Mesothelial cell of epicardium (in vitro differentiated cells): ENCODE measurements at places on chromosomes 7 and 10.

DNA sequence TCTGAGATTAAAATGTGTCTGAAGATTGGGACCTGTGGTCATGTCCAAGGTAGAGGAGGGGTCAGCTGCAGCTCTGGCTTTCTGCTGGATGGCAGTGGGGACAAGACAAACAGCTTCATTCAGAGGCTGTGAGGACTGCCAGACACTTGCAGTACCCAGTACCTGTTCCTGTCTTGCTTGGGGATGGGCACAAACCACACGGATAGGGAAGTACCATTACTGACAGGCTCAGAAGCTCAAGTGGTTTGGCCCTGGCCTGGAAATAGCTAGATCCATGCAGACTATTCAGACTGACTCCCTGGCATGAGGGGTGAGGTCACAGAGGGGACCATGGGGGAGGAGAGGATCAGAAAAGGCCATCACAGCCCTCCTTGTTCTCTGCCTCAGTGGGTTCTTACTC is 56.0 kb upstream of the COMTD1 start:
- no peak for DNase-seq

DNA sequence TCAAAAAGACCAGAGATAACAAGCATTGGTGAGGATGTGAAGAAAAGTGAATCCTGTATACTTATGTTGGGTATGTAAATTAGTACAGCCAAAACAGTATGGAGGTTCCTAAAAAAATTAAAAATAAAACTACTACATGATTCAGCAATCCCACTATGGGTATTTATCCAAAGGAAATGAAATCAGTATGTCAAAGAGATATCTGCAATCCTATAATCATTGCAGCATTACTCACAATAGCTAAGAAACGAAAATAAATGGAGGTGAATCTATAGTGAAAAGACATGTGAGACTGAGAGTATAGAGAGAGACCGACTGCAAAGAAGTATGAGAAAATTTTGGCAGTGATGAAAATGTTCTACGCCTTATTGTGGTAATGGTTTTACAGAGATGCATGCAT is 139.2 kb upstream of the TMEM168 start:
- DNase-seq = no peak

GRCh38 chr7:86149024-86149665 is 494.6 kb upstream of the GRM3 start:
- DNase-seq = no peak

DNA sequence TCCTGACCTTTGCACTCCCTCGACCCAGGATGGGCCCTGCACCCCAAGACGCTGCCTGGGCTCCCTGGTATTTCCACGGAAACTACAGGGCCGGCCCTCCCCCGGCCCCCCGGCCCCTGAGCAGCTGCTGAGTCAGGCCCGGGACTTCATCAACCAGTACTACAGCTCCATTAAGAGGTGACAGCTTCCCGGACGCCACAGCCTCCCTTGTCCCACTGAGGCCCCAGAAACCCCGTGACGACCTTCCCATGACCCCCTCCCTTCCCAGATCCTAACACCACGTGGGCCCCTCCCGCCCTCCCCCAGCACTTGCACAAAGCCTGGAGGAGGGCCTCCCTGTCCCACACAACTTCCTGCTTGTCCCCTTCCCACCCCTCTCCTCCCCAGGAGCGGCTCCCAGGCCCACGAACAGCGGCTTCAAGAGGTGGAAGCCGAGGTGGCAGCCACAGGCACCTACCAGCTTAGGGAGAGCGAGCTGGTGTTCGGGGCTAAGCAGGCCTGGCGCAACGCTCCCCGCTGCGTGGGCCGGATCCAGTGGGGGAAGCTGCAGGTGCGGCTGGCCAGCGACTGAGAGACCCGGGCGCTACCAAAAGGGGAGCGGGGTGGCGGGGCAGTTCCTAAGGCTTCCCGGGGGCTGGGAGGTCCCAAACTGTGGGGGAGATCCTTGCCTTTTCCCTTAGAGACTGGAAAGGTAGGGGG is 5.7 kb downstream of the NOS3 start:
- no peak for DNase-seq

DNA sequence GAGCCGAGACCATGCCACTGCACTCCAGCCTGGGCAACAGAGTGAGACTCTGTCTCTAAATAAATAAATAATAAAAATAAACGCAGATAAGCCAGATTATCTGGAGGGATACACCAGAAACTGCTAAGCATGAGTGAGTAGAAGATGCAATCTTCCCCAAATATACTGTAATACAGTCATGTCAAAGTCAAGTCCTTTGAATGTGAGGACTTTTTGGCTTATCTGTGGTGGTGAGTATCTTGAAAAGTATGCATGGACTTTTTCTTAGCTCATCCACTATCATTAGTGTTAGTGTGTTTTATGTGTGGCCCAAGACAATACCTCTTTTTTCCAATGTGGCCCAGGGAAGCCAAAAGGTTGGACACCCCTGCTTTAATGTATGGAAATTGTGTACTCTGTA is 44.7 kb upstream of the PITRM1 start:
- DNase-seq = no peak

- DNase-seq = no peak
Observed at GRCh38 chr10:24344279-24344678, 135.3 kb downstream of the KIAA1217 start.
